ENCODE measurements at places on chromosomes 1 and 21. TPM values are rescaled to one million over a fixed set of nuclear protein-coding genes. Genes with fewer than 3 reads are reported as not detected.

- peak; percentile 45 for DNase-seq
Observed at GRCh38 chr1:68321084-68321685, 88.9 kb upstream of the WLS start.

- peak; percentile 7 for DNase-seq
Observed at GRCh38 chr1:25503551-25504426, 39.6 kb upstream of the LDLRAP1 start.

- DNase-seq: no peak
Observed at GRCh38 chr21:32137266-32137665, 141.6 kb downstream of the MIS18A start.

DNA sequence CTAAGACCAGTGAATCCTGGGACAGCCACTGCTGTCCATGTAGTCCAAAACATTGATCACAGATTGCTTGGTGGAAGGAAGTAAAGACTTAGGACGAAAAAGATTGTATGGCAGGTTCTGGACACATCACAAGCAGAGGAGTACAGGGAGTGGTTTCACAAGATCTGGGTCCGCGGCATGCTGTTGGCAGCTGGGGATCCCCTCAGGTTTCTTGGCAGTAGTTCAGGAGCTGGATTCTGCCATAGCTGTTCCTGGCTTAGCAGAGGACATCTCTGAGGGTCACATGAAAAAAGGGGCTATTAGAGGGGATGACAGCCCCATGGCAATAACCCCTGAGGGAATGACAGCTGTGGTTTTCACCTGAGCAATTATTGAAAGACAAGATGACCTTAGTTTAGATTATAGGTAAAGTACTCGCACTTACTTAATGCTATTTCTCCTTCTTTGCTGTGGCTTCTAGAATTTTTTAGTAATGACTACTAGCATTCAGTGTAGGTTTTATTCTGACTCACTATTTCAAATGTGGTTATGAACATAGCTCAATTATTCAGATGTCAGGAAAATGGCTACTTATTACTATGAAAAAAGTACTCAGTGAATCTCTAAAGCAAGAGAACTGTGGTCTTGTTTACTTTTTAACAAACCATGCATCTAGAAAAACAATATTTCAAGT, 8.2 kb downstream of the KRTAP27-1 start:
- DNase-seq: no peak

GRCh38 chr21:44942566-44942965, 2.7 kb downstream of the SLX9 start:
- DNase-seq: no peak

DNA sequence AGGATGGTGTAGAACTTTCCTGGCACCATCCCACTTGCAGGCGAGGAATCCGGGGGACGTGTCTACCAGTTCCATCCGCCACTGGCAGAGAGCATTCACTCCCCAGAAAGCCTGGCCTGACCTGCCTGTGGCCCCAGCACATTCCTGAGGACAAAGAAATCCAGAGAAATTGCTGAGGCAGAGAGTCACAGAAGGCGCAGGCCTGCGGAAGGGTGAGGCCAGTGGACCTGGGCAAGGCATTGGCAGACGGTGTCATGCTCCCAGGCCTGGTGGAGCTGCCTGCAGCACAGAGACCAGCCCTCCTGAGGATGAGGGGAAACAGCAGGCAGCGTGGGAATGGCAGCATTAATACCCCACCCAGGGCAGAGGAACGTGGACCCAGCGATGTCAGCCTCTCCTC, 81.2 kb upstream of the F3 start:
- DNase-seq: no peak

GRCh38 chr1:219812086-219812485, 116.3 kb downstream of the SLC30A10 start:
- no peak for DNase-seq

DNA sequence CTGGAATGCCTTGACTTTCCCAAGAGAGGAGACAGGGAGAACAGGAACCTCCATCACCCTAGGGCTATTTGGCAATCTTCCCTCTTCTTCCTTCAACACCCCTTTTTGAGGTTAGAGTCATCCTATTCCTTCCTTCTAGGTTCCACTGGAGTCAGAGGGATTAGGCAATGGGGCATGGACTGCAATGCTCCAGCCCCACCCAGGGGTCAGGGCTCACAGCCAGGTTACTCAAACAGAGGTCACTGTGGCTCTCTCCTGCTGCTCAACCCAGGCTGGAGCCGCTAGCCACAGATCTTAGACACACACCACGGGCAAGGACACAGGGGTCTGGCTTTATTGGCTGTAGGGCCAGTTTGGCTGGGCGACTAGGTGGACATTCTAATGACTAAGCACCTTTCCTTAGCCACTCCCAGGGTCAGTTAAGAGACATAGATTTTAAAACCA, 145.5 kb upstream of the NRIP1 start:
- DNase-seq: peak; percentile 26

DNA sequence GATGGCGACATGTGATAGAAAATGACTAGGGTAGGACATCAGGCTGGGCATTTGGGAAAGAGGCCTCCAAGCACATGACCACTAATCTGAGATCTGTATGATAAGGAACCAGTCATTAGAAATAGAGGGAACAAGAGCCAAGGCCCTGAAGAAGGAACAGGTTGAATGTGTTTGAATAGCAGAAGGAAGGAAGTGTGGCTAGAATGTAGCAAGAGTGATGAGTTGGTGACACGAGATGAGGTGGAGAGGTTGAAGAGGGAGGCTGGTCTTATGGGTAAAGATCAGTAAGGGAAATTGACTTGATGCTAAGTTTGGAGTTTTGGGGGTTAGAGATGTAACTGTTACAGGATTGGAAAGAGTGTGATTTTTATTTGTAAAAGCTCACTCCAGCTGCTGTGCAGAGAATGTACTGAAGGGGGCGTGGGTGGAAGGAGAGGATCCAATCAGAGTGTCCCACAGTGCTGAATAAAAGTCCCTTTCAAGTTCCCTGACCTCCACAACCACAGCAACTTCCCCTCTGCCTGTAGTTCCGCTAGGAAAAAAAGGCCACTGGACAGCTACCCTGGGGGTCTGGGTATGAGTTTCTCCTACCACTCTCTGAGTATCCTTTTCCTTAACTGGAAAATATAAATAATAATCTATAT, 295.0 kb downstream of the OMA1 start:
- DNase-seq: no peak

DNA sequence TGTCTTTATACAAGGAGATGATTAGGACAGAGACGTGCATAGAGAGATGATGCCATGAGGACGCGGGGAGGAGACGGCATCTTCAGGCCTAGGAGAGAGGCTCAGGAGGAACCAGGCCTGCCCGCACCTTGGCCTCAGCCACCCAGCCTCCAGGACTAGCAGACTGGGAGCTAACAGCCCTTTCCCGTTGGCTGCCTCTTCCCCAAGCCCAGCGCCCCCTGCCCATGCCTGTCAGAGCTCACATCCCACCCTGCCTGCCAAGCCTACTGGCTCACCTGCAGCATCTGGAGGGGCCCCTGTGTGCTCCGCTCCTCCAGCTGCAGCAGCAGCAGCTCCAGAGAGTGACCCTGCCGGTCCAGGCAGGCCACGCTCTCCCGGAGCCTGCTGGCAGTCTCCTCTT, 4.0 kb upstream of the TRIM11 start:
- no peak for DNase-seq

- peak; percentile 71 for DNase-seq
Observed at GRCh38 chr1:63316984-63317816, 5.2 kb upstream of the FOXD3 start.

DNA sequence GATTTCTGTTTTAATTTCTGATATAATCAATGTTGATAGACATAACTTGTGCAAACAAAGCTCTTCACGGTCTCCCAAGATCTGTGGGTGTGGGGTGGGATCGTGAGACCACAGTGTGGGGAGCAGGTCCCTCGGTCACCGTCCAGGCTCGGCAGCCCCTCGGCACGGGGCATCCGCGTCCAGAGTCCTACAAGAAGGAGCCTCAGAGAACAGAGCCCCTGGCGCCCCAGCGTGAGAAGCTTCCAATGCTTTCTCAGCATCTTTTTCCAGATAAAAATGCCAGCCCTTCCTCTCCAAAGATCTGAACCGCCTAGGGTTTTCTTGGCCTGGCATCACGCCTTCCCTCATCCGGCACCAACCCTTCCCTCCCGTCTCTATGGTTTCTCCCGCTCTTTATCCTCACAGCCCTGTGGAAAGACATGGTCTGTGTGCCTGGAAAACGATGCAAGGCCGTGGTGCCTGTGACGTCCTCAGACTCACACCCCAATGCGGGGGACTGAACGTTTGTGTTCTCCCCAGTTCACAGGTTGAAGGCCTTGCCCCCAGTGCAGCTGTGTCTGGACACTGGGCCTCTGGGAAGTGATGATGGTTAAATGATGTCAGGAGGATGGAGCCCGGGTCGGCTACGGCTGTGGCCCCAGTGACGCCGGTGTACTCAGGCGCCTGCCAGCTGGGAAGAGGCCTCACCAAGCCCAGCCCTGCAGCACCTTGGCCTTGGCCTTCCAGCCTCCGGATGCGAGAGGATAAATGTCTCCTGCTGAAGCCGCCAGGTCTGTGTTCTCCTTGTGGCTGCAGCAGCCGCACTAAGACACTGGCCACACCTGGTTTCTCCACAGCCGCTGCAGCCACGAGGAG, 45.9 kb upstream of the COL6A2 start:
- DNase-seq: no peak

GRCh38 chr1:19366599-19367536, 54.7 kb downstream of the SLC66A1 start:
- DNase-seq: no peak

- no peak for DNase-seq
Observed at GRCh38 chr1:36238433-36238832, 14.2 kb downstream of the THRAP3 start.

Gene GUCA2A
- not detected for total RNA-seq

Gene FMO4
- total RNA-seq: 0.89 TPM

Gene PTAFR
- 0.09 TPM for total RNA-seq

Gene WNT3A
- total RNA-seq: not detected

Gene TRNP1
- total RNA-seq: 2.1 TPM

Gene OLFML2B
- not detected for total RNA-seq

Gene C1orf53
- total RNA-seq: 8.9 TPM

Gene TNFRSF4
- not detected for total RNA-seq
